ENCODE measurements at places on chromosomes 5 and 9. TPM values are rescaled to one million over a fixed set of nuclear protein-coding genes. Genes with fewer than 3 reads are reported as not detected.

GRCh38 chr9:90552317-90552716 is 90.3 kb downstream of the DIRAS2 start:
- ATAC-seq, result no peak

DNA sequence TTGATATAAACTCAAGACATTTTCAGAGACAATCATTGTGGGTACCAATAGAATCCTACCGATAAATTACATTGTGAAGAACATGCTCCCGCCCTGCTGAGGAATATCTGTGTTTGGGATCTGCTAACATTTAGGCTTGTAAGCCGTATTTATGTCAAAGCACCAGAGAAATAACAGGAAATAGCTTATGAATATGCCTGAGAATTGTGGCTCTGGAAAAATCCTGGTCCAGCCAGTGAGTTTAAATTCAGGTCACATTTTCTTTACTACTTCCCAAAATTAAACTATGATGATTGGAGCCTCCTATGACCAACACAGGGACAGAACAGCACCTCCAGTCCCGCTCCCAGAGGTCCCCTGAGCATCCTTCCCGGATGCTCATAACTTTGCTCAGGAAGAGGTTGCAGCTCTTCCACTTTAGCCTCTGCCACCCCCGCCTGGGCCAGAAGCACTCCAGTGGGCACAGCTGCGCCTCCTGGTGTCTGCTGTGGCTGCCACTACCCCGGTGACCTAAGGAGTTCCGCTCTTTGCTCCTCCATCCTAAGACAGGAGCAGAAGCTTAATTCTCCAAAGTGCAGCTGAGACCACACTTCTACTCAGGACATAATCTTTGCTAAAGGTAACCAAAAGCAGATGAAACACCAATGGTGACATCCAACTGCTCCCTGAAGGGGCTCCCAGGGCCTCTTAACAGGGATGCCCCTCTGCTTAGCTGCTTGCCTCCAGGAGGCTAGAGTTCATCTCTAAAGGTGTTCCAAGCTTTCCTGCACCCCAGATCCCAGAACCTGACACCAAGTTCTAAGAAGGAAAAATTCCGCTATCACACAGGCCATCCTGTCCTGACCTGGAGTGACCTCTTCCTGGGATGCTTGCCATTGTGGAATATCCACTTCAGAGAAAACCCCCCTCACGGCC is 58.8 kb downstream of the SLC1A1 start:
- ATAC-seq, result peak; percentile 23

DNA sequence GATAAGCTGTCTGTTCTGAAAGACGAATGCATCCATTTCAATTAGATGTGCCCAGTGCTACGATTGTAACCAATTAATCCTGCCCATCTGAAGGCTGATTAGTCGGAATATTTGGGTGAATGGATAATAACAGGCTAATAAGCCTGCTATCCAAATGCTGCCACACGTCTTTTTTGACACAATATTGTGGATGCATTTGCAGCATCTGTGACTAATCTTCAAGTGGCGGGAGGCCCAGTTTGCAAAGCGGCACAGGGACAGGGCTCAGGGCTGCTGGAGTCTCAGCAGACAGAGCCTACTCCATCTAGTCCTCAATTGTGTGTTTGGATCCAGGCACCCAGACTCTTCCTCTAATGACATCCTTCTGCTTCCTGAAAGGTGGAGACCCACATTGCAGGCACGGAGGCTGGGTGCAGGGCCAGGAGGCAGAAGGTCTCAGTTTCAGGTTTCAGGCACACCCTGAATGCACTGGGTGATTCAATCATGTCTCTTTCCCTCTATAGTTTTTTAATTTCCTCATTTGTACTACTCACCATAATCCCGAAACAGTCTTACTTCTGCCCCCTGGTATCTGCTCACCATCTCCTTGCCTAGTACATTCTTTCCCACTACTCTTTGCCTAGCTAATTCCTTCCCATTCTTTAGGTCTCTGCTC is 169.6 kb downstream of the ASTN2 start:
- ATAC-seq, result no peak

GRCh38 chr5:88695232-88695631 is 187.8 kb downstream of the MEF2C start:
- no peak for ATAC-seq

GRCh38 chr5:37308793-37309192 is 59.6 kb upstream of the CPLANE1 start:
- ATAC-seq, result no peak

DNA sequence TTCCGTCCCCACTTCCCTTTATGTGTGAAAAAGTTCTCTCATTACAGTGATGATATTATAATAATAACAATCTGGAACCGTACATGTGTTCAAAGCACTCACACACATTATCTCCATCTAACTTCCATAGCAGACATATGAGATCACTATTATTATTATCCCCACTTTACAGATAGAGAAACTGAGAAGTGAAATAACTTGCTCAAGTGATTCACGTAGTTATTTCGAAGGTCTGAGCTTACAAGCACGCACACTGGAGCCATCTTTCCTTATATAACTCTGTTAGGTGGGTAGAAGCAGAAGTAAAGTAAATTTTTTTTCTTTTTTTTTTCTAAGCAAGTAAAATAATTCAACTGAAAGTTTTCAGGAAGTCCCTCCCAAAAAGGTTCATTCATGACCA is 62.9 kb upstream of the PTGER4 start:
- ATAC-seq, result no peak

DNA sequence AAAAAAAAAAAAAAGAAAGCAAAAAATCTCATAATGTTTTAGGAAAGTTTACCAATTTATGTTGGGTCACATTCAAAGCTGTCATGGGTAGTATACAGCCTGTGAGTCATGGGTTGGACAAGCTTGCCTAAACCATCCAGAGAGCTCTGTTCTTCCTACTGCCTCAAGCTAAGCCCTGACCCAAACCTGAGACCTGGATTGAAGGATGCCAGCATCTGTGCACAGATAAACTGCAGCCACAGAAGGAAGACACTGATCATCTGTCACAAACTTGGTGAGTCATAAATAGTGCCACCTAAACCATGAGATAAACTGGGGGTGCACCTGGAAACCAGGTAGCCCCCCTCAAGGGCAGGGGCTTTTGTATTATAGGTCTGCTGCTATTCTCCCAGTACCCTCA is 31.0 kb downstream of the CSF2 start:
- no peak for ATAC-seq

DNA sequence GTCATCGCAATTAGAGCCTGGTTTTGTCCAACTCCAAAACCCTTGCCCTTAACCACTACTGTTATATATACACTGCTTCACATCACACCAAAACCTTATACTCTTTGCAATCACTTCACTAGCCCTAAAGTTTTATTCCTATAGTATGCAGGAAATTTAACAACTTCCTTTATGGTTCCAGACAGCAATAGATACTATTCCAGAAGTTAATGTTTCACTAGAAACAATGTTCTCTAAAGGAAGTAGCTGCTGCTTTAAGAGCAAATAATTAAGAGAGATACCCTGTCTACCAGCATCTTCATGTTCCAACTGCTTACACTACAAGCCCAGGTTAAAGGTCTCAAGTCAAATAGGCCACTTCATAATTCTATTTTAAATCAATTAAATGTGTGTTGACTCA is 22.0 kb downstream of the FREM1 start:
- ATAC-seq, result no peak

DNA sequence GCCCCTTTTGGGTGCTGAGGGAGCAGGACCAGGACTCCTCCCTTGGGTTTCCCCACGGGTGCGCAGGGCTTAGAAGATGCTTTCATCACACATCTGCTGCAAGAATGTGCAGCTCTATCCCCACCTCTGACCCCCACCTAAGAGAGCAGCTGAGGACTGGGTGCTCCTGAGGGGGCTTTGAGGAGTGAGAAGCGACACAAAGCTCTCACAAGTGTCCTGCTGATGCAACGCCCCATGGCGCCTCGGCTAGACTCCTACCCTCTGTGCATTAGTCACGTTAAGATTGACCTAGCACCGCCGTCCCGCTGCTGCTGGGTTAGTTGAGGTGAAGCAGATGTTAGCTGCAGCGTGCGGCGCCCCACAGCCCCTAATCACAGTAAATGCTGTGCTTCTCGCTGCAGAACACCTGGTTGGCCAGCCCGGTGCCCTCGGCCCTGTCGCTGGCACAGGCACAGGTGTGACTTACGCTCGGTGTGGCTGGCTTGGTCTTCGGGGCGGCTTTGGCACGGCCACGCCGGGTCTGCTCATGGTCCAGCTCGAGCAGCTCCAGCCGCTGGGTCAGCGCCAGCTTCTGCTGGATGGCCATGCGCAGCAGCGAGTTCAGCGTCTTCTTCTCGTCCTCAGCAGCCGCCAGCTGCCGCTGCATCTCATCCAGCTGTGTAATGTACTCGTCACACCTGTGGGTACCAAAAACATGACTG is 45.0 kb upstream of the IPPK start:
- no peak for ATAC-seq

DNA sequence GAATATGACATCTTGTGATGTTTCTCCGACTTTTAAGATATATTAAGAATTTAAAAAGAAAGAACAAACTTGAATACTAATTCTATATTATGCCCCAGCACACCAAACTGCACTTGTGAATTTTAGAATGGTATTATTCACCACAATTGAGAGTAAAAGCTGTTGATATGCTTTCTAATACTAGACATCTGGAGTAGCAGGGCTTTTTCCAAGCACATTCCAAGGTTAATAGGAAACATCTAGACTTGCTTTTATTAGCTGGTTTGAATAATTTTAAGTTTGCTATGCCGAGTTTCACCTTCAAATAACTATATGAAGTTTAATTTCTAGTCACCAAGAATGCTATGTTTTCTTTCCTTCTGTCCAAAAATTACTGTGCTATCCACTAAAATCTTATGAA is 13.5 kb downstream of the NREP start:
- ATAC-seq, result no peak

GRCh38 chr9:16003785-16004184 is 450.9 kb downstream of the CCDC171 start:
- no peak for ATAC-seq

- peak; percentile 24 for ATAC-seq
These were observed 183.1 kb downstream of the GAS1 start for GRCh38 chr9:86764221-86764624.

DNA sequence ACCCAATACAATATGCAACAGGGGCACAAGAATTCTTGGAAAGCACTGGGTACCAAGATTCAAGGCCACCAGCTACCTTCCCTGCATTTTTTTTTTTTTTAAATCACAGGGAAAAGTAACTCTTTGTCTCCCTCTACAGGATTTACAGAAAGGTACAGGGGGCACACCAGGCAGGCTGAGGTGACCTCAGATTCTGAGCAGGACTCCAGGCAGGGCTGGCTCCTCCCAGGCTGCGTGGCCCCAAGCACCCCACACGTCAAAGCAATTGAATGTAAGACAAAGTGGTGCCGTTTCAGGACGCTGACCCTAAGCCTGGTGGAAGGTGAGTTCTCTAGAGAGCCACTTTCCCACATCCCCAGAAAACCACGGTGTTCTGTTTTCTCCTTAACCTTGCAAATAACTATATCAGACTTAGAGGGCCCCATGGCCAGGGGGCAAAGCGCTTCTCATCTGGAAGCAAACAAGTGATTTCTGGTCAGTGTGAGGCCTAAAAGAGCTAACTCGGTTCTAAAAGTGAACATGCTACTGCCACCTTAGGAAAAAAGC is 222.6 kb downstream of the ROR2 start:
- peak; percentile 64 for ATAC-seq

DNA sequence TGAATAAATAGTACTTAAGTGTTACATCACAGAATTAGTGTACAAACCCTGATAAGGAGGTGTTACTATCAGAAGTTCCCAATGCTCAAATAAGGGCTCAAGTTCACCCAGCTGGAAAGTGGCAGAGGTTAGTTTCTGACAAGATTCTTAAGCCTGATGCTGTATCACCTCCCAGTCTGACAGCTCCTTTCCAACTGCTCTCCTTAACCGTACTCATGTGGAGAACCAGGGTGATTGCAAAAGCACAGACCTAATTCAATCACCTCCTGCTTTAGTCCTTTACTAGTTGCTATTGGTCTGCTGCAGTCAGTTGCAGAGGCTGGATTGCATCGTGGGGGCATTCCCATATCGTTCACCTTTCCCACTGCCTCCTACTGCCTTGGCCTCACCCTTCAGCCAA is 100.4 kb upstream of the ZNF618 start:
- no peak for ATAC-seq

- ATAC-seq, result no peak
These were observed 187.5 kb upstream of the RORB start for GRCh38 chr9:74309654-74310053.

DNA sequence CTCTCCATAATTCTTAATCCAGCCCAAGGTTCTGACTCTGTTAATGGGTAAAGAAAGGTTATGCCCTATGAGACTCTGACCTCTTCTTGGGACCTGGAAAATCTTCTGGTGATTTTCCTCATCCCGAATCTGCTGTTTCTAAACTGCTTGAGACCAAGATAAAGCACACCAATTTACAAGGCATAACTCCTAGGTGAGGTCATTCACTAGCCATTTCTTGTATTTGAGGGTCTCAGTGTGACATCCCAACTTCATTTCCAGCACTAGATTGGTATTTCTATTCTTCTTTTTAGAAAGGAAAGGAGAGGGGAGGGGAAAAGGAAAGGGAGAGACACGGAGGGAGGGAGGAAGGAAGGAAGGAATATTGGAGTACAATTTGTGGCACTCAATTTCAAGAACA is 51.6 kb downstream of the SLC1A1 start:
- no peak for ATAC-seq

- ATAC-seq, result no peak
These were observed 369.0 kb downstream of the ACTL7B start for GRCh38 chr9:108486831-108487230.

DNA sequence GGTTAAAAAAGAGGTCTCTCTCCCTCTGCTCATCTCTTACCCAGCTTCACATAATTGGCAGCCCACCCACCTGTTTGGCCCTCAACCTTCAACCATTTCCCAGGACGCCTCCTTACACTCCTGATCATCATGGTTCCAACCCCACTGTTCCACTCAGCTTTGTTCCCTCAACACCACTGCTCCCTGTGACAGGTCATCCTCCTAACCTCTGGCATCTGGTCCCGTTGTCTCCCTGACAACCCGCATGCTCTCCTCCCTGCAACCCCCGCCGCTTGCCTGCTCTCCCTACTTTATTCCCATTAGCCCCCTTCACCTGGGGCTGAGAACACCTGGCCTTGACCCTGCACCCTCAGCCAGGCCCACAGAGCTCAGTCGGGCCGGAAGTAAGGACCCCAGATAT is 12.9 kb downstream of the PCDHGC5 start:
- no peak for ATAC-seq

- peak; percentile 25 for ATAC-seq
These were observed 623.5 kb upstream of the NUDT12 start for GRCh38 chr5:104186100-104186499.

- no peak for ATAC-seq
These were observed 91.1 kb upstream of the FBN2 start for GRCh38 chr5:128629157-128629556.

DNA sequence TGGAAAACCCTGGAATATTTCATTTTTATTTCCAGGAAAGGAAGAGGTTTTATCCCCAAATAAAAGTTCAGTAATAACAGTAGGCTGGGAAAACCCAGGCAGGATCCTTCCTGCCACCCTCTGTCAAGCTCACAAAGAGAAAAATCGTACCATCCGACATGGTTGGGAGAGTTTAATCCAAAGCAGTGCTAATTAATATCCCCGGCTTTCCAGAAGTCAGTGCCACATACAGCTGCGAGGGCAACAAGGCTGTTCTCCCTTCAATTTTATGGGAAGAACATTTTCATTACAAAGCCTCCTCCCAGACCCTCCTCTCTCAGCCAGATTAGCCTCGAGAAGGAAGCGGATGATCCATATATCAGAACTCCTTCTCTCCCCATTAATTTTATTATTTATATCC is 95.5 kb downstream of the PAX5 start:
- ATAC-seq, result no peak

Gene PLCXD3
- total RNA-seq, result 0.48 TPM

Gene LCN1
- not detected for total RNA-seq

Gene GPR150
- total RNA-seq, result not detected

Gene FBP2
- total RNA-seq, result not detected

Gene CHSY3
- total RNA-seq, result 0.28 TPM

Gene BTNL3
- total RNA-seq, result not detected

Gene PCDHGA12
- total RNA-seq, result 1.5 TPM

Measured in esophagus mucosa (tissue), 1 donor.